ENCODE measurements at places on chromosomes 7 and 10.

DNA sequence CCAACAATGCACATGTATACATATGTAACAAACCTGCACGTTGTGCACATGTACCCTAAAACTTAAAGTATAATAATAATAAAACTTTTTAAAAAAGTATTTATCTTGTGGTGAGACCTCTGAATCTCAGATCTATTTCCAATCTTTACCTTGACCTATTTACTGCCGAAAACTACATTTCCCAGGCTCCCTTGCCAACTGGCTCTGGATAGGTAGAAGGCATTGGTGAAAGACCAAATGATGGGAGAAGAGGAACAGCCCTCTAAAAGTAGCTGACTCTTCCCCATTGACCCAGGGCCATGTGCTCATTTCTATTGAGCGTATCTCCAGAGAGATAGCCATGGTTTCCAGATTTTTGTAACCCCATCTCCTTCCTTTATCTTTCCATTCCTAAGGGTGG is 247.4 kb downstream of the GPAM start:
- DNase-seq: no peak

GRCh38 chr7:143258831-143259230 is 4.4 kb upstream of the GSTK1 start:
- DNase-seq: no peak

GRCh38 chr10:26612151-26612915 is 85.2 kb upstream of the PDSS1 start:
- DNase-seq: no peak

- DNase-seq: peak; percentile 97
Measured at GRCh38 chr10:109922976-109923921, at the start of gene XPNPEP1. TSS of gene XPNPEP1 (minus strand) at chr10:109923511. CDS start at chr10:109923433, 78 bp downstream.

DNA sequence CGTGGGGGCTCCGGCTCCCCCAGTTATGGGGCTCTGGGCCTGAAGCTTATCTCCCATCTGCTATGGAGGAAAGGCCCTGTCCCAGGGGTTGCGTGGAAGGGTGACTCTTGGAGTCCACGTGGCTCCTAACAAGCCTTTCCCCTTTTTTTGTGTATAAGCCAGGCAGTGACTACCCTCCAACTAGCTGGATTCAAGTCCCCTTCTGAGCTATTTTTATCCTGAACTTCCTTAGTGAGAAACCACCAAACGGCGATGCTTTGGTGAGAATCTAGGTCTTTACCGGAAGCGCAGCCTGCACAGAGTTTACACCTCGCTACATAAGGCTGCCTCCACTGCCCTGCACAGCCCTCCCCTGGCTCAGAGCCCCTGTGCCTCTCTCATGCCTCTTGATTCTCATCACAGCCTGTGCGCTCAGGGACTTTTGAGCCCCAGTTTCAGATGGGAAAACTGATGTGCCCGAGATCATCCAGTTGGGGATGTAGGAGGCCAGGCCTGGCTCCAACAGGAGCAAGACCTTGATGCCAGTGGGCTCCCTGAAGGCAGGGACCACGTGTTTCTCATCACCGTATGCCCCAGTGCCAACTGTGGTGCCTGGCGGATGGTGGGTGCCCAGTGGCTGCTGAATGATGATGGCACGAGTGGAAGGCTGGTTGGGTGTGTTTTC is 102.3 kb upstream of the PPIF start:
- no peak for DNase-seq

- no peak for DNase-seq
Measured at GRCh38 chr7:16914771-16915170, 33.0 kb upstream of the AGR3 start.

Measured in lower leg skin (tissue), 4 donors.